Fibroblast of skin of right quadriceps (primary cell): ENCODE measurements at places on chromosomes 7 and 10.

- no peak for DNase-seq
These were observed 21.8 kb upstream of the SH2D4B start for GRCh38 chr10:80515941-80516340.

- no peak for DNase-seq
These were observed 53.8 kb downstream of the KCTD7 start for GRCh38 chr7:66682350-66683093.

- no peak for DNase-seq
These were observed 29.4 kb upstream of the CACNA2D1 start for GRCh38 chr7:82472966-82473365.

DNA sequence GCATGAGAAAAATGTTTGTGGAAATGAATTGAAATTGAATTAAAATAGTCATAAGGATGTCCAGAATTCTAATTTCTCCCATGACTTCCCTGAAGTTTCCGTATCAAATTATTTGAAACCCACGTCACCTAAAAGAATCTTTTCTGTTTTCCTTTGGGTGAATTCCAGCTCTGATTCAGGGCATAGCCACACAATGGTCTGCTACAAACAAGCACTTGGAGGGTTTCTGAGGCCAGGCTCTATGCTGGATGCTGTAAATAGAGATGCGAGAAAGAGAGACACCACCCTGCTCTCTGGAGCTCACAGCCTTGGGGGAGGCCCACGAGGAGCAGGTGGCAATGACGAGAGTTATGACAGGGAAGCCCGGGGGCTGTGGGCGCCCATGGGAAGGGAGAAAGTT lies 33.6 kb downstream of the GHRHR start:
- DNase-seq = no peak

- DNase-seq = peak; percentile 86
These were observed 35.7 kb downstream of the PRKG1 start for GRCh38 chr10:51109801-51110533.

DNA sequence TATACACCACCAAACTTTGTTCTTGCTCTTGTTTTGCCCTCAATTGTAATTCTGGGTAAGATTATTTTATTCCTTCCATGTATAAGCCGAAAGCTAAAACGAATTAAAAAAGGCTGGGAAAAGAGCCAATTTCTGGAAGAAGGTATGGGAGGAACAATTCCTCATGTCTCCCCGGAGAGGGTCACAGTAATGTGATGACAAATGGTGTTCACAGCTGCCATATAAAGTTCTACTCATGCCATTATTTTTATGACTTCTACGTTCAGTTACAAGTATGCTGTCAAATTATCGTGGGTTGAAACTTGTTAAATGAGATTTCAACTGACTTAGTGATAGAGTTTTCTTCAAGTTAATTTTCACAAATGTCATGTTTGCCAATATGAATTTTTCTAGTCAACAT lies 12.5 kb upstream of the CFAP69 start:
- DNase-seq = peak; percentile 12

DNA sequence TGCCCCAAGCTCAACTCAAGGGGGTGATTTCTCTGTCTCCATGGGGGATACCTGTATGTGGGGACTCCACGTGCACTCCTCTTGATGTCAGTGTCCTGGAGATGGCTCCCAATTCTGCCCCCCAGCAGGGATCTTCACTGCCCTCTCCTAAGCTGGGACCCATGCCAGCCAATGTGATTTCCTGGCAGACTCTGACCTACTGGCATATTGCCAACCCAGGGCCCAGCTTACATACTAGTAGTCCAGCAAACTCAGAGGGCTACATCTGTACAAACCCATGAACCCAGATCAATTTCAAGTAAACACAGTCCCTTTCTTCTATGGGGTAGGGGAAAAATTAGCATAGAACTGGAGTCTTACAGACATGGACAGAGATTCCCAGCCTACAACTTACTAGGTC lies 26.2 kb upstream of the BMPR1A start:
- DNase-seq = no peak

- no peak for DNase-seq
These were observed 631.1 kb upstream of the MBL2 start for GRCh38 chr10:53403688-53404087.

- peak; percentile 83 for DNase-seq
These were observed 74.0 kb upstream of the GSDME start for GRCh38 chr7:24831240-24831639.

- DNase-seq = no peak
These were observed 331.3 kb downstream of the PHTF2 start for GRCh38 chr7:78129865-78130264.

- peak; percentile 18 for DNase-seq
These were observed 43.8 kb upstream of the CSTF2T start for GRCh38 chr10:51743146-51743545.

- DNase-seq = no peak
These were observed 104.5 kb downstream of the FAM53B start for GRCh38 chr10:124639646-124640045.

- no peak for DNase-seq
These were observed 97.0 kb downstream of the SEMA3C start for GRCh38 chr7:80821771-80822319.

DNA sequence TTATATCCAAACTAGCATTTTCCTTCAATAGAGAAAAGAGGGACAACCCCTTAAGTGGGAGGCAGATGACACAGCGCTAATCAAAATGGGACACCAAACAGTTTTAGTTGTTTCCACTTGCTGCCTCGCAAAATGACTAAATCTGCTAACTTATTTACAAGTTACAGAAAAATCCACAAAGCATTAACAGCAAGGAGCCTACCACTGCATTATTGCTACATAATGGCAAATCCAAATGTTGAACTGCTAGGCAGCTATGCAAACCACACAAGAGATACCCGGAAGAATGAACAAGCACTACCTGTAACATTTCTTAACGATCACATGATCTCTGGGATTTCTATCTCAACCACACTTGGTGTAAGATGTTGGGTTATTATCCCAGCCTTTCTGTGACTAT lies 96.7 kb downstream of the SFMBT2 start:
- no peak for DNase-seq

DNA sequence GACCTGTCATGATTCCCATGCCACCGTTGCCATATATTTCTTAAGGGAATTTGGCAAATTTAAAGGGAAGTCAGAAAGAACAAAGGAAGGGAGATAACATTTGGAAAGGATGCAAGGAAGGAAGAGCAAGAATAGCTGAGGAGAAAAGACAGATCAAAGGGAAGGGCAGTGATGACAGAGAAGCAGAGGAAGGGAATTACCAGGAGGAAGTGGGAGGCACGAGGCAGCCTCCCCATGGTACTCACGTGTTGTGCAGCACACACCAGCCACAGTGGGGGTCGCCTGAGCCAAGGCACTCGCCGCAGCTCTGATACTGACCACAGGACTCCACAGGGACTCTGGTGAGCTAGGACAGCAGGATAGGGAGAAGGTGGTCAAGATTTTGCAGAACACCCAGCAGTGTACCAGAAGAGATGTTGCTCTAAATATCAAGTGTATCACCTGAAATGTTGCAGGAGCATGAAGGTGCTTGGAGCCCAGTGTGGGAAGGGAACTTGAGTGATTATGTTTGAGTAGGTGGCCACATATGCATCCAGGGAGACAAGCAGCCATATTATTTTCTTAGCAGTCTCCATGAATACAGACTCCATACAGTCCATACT lies 335.3 kb downstream of the PLXNA4 start:
- no peak for DNase-seq

GRCh38 chr10:22597138-22597537 lies 117.2 kb downstream of the PIP4K2A start:
- peak; percentile 59 for DNase-seq

GRCh38 chr7:50658696-50659095 lies 93.5 kb upstream of the DDC start:
- DNase-seq = no peak

- DNase-seq = no peak
These were observed 276.9 kb downstream of the ZMYND11 start for GRCh38 chr10:412109-412508.

DNA sequence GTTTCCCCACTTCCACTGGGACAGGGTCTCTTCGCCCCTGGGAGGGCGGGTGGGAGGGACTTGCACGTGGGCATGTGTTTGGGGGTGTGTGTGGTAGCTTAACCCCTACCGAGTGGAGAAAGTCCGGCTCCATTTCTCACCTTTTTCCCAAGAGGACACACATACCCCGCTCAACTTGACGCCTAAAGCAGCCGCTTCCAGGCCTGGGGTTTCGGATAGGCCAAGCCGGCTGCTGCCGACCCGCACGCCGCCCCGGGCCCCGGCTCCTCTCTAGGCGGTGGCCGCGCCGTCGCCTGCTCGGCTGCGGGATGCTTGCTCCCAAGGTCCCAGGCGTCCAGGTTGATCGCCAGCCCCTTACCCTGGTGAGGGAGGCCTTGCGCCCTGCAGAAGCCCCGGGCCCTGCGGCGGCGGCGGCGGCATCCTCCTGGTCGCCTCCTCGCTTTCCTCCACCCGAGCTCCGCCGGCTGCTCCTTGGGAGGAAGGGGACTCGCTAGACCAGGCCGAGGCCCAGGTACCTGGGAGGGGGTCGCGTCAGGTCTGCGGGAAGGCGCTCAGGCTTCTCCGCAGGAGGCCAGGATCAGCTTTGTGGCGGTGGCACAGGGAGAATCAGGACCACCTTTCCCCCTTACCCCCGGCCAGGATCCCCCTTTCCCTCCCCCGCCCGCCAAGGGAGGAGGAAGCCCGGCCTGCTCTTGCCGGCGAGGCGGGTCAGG lies 3.2 kb upstream of the GATA3 start:
- DNase-seq = no peak

GRCh38 chr10:69847883-69848282 lies 46.2 kb downstream of the COL13A1 start:
- DNase-seq = no peak
